ENCODE measurements at places on chromosomes 5 and 9.

GRCh38 chr5:135660826-135661575, 82.2 kb upstream of the CXCL14 start:
- no peak for DNase-seq

GRCh38 chr5:176545737-176546509, 3.2 kb upstream of the CDHR2 start:
- DNase-seq, result no peak

GRCh38 chr9:131255676-131256197, 20.6 kb downstream of the FAM78A start:
- DNase-seq, result no peak

DNA sequence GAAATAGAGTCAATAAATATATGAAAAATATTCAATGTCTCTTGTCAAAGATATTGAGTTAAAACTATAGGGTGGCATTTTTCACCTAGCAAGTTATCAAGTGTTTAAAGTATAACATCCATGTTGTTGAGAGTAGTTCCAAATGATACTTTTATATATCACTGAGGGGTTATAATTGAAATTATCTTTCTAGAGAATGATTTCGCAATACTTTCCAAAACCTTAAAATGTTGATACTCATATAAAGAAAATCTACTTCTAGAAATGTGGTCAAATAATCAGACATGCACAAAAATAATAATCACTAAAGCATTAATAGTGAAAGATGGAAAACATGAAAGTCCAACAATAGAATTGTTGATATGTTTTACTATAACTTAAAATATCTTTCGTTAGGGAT, 50.1 kb downstream of the OXCT1 start:
- no peak for DNase-seq

DNA sequence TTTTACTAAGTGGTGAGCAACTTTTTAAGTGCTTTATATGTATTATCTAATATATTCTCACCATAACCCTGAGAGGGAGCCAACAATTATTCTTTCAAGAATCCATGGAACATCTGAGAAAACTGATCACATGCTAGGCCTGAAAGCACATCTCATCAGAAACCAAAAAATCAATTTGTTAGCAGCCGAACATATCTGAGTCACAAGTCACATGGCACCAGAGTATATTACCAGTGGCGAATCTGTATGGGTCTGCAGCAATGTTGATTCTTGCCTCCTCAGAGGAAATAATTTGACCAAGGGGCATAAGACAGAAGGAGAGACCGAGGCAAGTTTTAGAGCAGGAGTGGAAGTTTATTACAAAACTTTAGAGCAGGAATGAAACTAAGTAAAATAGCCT, 25.3 kb upstream of the SIL1 start:
- no peak for DNase-seq

DNA sequence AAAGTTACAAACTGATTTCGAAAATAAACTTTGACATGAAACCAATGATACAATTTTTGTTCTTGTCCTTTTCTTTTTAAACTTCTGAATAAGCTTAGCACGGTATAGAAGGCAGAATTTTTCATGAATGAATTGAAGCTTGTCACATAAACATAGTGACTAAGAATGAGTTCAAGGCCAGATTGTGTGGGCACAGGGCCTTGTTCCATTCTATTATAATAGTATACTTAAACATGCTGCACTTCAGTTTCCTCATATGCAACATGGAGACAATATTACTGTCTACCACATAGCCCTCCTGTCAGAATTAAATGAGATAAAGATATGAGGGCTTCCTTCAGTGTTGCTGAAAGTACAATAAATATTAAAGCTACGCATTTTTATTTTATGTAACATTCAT, 204.2 kb upstream of the HAPLN1 start:
- no peak for DNase-seq

DNA sequence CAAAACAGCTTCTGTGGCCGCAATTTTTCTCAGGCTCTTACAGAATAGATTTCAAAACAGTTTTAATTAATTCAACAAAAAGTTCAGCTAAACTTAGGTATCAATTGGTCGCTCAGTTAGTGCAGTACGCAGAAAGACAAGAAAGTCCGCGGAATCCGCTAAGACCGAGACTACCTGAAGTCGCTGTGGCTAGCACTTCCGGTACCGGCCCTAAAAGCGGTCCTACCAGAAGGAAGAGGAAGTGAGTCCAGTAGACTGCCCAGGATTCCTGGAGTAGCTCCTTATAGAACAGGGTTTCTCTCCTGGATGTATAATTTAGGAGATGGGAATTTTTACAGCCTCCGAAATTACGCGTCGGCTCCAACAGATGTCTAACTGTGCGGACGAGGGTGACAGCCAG, 16.6 kb upstream of the PCDHB2 start:
- no peak for DNase-seq

GRCh38 chr9:136058801-136059302, 36.2 kb downstream of the NACC2 start:
- DNase-seq, result no peak

- DNase-seq, result no peak
Measured at GRCh38 chr5:105816961-105817360, 1853.8 kb downstream of the EFNA5 start.

GRCh38 chr5:103119070-103119764, 721 bp downstream of the GIN1 start:
- DNase-seq, result no peak

GRCh38 chr9:77705636-77706035, 57.5 kb upstream of the GNA14 start:
- DNase-seq, result no peak

GRCh38 chr5:146213210-146213826, 9.9 kb downstream of the RBM27 start:
- DNase-seq, result no peak

DNA sequence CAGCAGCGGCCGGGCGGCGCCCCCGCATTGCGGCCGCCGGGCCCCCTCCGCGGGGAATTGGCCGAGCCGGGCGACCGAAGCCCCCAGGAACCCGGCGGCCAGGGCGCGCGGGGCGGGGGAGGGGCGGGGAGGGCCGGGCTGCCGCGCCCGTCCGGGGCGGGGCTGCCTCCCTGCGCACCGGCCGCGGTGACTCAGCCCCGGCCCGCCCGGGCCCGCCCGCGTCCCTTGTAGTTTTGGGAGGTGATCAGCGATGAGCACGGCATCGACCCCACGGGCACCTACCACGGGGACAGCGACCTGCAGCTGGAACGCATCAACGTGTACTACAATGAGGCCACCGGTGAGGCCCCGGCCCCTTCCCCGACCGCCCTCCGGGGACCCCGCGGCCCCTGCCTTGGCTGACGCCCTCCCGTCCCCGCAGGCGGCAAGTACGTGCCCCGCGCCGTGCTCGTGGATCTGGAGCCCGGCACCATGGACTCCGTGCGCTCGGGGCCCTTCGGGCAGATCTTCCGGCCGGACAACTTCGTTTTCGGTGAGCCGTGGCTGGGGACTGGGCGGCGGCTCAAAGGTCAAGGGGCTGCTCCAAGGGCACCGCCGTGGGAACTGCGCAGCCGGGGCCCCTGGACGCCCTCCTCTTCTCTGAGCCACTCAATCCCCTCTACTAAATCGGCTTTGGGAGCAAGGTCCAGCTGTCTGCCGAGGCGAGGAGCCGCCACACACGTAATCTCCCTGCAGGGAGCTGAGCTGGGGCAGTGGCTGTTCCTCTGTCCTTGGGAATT, 592 bp downstream of the TUBB4B start:
- no peak for DNase-seq

DNA sequence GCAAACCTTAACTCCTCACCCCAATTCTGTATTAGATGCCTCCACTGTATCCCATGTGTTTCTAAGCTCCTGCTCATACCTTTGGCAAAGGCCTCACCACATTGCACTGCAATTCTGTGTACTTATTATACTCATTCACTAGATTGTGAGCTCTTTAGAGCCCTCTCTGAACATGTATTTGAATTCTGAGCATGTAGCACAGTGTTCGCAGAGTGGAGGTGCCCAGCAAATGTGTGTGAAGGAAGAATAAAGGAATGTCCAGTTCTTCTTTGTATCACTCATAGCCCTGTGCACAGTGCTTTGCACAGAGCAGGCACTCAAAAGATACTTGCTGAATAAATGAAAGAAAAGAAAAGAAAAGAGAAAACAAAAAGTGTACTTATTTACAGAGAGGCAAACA, 301.1 kb upstream of the EFNA5 start:
- DNase-seq, result no peak

- DNase-seq, result no peak
Measured at GRCh38 chr5:67817652-67818051, 397.9 kb upstream of the PIK3R1 start.

- no peak for DNase-seq
Measured at GRCh38 chr5:122697191-122697590, 77.7 kb upstream of the SNX2 start.

- DNase-seq, result no peak
Measured at GRCh38 chr5:81533629-81534405, 139.9 kb upstream of the ACOT12 start.

DNA sequence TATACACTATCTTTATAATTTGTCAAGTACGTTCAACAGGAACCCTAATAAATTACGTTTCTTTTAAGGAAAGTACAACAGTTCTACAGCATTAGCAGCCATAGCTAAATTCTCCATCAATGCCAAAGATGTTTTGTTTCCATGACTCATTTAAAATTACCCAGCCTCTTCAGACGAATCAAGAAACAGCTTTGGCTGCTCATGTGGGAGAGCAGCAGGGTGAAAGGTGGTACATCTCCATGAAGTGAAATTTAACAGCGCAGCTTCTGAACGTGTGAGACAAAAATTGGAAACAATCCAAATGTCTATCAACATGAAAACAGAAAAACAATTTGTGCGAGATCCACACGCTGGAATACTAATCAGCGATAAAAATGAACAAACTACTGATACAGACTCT, 327.3 kb upstream of the CDH6 start:
- DNase-seq, result no peak

DNA sequence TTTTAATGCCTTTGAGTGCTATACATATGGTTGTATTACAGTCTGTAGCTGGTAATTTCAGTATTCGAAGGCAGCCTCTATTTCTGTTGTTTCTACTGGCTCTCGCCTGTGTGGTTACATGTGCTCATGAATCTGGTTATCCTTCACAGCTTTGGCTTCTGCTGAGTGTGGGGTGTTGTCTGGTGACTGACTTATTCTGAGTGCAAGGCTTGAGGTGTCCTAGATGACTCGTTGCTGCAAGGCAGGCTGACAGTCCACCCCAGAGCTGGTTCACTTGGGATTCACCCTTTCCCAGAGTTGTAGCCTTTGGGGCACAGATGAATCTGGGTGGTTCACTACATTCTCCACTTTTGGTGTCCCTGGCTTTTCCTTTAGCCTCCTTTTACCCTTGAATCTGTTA, 41.4 kb downstream of the PDE8B start:
- no peak for DNase-seq

DNA sequence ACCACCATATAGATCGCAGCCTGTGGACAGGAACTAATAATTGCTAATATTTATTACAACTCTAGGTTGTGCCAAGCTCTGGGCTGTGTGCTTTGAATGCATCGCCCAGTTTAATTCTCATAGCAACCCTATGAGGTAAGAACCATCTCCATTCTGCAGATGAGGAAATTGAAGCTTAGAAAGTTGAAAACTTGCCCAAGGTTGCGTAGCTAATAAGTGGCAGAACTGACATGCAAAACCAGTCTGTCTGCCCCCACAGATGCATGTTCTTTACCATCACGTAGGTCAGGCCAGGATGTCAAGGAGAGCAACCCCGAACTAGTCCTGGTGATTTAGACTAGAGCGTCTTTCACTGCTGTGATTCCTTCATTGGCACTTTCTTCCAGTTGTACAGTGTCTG, 15.6 kb downstream of the WWC1 start:
- no peak for DNase-seq

- no peak for DNase-seq
Measured at GRCh38 chr9:17116400-17116837, 18.4 kb upstream of the CNTLN start.

DNA sequence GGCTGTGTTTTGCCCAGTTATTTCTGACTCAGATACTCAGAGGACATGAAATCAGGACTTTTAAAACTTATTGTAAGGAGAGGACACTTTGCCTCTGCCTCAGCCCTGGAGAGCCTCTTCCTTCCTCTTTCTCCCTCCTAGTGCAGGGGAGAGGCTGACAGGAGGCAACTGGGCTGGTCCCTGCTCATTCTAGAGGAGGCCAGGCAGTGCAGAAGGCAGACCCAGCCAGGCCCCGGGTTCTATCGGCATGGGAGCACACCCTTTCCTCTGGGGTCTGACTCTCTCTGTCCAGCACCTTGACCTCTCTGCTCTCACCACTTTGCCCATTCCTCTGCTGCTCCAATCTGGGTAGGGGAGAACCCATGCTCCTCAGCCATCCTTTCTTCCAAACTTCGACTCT, 16.0 kb upstream of the SMIM32 start:
- DNase-seq, result no peak

- no peak for DNase-seq
Measured at GRCh38 chr5:125659316-125660023, 763.7 kb upstream of the GRAMD2B start.

- DNase-seq, result no peak
Measured at GRCh38 chr9:133701321-133701980, 36.7 kb downstream of the SARDH start.

DNA sequence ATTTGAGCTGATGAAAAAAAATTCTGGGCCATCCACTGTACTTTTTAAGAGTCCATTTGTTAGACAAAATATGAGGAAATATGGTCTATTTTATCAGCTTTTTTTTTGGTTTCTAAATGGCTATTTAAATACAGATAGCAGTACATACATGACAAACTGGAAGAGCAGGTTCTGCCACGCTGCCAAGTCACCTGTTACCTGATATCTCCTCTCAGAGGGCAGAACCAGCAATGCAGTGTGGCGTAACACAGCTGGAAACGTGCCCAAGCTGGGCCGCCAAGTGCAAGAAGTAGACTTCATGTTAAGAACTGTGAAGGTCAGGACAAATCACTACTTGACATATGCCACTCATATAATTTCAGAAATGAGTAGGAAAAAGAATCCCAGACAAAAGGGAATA, 8.1 kb downstream of the MCIDAS start:
- DNase-seq, result no peak

DNA sequence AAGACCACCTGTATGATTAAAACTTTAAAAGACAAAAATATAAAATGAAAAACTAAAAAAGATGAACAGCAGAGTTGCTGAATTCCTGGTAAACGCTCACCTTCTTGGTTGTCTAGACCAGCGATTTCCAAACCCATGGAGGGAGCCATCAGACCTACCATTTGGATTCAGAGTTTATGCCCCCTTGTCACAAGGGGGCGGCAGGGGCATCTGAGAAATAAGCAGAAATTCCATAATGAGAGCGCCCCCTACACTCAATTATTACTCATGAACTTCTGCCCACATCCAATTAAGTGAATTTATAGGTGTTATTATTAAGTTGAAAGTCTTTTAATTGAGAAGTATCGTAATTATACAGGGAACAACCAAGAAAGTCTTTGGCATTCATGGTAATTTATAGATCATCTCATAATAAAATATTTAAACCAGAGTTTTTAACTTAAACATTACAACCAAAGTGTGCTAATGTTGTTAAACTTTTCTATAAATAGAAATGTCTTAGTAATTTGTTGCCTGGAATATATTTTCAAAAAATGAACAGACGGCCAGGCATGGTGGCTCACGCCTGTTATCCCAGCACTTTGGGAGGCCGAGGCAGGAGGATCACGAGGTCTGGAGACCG, 35.2 kb upstream of the SPATA31C2 start:
- DNase-seq, result no peak

Measured in thoracic aorta (tissue), 2 donors.